ENCODE measurements at places on chromosomes 13 and 19. TPM values are rescaled to one million over a fixed set of nuclear protein-coding genes. Genes with fewer than 3 reads are reported as not detected.

DNA sequence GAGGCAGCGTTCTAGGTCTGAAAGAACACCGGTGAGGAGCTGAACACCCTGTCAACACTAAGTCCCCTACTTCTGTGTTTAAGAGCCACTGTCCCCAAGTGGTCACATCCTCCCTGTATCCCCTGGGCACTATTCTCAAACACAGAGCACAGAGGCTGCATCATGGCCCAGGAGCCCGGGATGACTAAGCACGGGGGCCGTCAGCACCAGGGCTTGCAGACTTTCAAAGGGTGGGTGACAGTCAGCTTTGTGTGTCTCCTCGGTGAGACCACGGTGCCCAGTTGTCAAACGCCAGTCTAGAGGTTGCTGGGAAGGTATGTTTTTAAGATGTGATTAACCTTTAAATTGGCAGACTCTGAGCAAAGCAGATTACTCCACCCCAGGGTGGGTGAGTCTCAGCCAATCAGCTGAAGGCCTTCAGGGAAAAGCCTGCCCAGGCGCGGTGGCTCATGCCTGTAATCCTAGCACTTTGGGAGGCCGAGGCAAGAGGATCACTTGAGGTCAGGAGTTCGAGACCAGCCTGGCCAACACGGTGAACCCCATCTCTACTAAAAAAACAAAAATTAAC, 8.0 kb downstream of the MAP2K2 start:
- no peak for DNase-seq

GRCh38 chr19:35178701-35179100, 24.2 kb downstream of the FXYD5 start:
- DNase-seq: no peak

DNA sequence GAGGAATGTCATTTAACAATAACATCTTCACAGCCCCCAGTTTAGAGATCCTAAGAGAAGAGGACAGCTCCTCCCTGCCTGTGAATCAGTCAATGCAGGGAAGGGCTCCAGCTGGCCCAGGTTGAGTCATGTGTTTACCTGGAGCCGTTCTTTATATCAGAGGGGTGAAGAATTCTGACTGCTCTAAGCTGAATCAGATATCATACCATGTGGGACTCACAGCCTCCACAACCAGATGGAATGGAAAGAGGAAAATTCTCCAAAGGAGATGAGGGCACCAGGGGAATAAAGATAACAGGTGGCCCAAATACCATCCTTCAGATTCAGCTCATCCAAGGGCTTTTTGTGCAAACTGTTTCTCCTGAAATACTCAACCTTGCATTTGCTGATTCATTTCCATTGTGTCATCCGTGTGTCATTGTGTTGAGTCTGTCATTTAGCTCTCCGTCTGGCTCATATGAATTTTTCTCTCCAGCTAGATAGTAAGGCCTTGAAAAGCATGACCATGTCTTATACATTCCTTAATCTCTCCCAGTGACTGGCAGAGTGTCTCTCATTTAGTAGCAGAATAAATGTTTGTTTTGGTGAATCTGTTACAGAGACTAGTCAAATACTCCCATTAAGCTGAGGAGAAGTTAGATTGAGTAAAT, 217.9 kb downstream of the RFC3 start:
- no peak for DNase-seq

DNA sequence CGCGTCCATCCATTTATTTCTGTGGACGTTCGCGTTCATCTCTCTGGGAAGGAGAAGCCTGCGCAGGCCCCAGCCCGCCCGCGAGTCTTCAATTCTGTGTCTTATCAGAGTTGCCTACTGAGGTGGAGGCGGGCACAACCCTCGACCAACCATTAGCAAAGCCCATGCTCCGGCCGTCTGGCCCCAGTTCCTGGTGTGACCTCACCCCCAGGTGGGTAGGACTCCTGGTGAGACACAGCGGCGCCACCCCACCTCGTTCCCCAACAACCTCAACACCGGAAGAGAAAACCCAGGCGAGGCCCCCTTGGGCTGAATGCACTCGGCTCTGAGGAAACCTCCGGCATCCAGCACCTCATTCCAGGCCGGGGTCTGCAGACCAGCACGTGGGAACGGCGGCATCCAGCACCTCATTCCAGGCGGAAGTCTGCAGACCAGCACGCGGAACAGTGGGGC, 14.7 kb downstream of the ZNF787 start:
- no peak for DNase-seq

GRCh38 chr13:113933901-113934300, 40.0 kb downstream of the C13orf46 start:
- DNase-seq: no peak

DNA sequence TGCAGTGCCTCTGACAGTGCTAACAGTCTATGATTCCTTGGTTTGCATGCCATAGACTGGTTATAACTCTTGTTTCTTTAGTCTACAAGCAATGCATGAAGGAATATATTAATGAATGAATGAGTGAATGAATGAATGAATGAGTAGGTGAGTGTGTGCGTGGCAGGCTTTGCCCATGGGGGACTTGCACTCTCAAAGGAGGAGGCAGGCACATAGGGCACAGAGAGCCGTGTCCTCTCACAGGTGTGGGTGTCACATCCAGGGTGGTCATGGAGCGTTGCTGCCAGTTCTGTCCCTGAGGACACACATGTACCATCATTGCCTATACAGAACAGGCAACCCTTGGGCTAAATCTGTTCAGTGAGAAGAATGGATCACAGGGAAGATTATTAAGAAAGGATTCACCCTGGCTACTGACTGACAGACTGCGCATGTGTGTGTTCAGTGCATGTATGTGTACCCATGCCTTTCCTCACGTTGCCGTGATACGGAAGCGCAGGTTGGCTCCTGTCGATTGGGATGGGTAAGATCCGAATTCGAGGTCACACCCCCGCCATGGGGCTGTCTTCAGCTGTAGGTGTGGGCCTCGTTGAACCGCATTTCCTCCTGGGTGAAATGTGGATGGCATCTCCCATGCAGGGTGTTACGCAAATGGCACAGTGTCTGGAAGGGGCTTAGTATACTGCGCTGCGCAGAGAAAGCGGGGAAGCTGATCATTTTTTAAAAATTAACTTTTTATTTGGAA, 161.4 kb downstream of the STK24 start:
- DNase-seq: no peak

DNA sequence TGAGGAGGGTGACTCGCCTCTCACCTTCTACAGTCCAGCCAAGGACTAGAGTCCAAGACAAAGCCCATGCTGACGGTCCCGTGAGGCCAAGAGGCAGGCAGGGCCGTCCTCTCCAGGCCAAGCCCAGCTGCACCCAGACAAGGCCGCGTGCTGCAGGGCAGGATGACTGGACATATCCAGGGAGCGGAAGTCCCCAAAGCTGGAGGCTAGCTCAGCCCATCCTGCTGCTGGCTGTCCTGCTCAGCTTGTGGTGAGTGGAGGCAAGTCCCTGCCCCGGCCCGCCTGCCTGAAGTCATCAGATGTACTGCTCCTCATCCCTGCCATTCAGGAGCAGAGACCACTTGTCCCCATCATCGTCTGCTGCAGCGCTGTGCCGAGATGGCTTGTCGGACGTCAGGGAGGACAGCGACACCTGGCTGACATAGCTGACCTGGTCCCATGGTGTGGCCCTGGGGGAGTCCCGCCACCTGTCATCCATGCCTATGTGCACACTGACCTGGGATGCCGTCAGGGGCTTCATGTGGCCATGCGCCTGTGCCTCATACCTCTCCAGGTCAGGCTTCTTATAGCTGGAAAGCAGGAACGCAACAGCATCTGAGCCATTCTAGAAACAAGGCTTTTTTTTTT, 72.8 kb downstream of the CCDC70 start:
- DNase-seq: no peak

GRCh38 chr19:33685541-33685940, 63.8 kb downstream of the CHST8 start:
- DNase-seq: no peak

CEACAM6 gene
- total RNA-seq: 0.58 TPM

NCCRP1 gene
- 0.08 TPM for total RNA-seq

KLK10 gene
- not detected for total RNA-seq

ZFR2 gene
- not detected for total RNA-seq
